ENCODE measurements at places on chromosomes 1 and 21.
A peak's percentile ranks its signal among the peaks of the same experiment; 100 is the strongest.

DNA sequence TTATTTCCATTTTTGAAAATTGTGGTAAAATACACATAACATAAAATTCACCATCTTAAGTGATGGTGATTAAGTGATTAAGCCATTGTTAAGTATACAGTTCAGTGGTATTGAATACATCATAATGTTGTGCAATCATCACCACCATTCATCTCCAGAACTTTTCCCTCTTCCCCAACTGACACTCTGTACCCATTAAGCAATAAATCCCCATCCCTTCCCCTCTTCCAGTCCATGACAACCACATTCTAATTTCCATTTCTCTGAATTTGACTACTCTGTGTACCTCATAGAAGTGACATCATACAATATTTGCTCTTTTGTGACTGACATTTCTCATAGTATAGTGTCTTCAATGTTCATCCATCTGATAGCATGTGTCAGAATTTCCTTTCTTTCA is 124.8 kb downstream of the DISC1 start:
- DNase-seq, result no peak
- no peaks in the 10 kb centered on the region for H3K27me3 ChIP-seq
- no peaks in the 10 kb centered on the region for H3K36me3 ChIP-seq
- no peak overlapping the region for H3K27ac ChIP-seq

DNA sequence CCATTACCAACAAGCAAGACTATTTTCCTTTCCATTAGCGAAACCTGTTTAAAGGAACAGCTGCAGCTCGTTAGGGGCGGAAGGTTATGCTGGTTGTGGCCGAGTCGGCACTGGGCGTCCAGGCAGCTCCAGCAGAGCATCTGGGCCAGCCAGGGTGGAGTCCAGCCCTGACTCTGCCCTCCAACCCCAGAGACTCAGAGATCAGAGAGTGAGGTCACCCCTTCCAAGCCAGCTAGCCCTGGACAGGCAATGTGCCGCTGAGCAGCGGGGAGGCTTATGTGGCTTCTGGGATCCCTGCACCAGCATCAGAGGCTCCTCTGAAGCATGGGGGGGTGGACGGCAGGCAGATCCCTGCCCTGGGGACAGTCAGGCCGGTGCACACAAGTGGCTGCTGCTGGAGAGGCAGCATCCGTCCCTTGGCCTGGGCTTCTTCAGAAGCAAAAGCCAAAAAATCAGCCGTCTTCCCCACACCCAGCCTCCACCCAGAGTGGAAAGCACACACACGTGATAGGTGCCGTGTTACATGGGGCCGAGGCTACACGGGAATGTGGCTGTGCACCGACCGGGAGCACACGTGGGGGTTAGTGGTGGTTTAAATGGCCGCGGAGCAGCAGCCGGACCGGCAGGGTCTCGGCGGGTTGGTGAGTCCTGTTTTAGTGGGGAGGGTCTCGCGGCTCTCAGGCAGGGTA is 30.1 kb downstream of the SLC66A1 start:
- DNase-seq, result no peak
- no peak overlapping the region for H3K4me3 ChIP-seq
- peaks cover 55% of the 10 kb centered on the region for H3K36me3 ChIP-seq
- no peaks in the 10 kb centered on the region for H3K4me1 ChIP-seq
- H3K27me3 ChIP-seq, result no peaks in the 10 kb centered on the region

DNA sequence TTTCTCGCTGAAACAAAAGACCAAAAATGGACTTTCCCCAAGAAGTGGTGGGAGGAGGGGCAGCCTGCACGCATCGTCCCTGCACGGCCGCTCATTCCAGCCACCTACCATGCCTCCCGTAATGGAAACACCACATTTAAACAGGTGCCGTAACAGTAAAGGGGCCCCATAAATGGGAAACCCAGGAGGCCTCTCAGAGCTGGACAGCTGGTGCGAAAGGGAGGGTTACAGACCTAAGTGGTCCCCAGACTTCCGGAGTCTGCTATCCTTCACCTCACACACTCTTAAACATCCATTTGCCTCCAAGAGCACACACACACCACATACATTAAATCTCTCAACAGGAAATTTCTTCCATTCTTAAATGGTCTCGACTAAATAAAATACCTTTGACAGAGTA is 120.7 kb upstream of the SOD1 start:
- H3K36me3 ChIP-seq, result no peaks in the 10 kb centered on the region
- no peaks in the 10 kb centered on the region for H3K4me1 ChIP-seq
- H3K4me3 ChIP-seq, result no peak overlapping the region
- no peaks in the 10 kb centered on the region for H3K27me3 ChIP-seq
- DNase-seq, result no peak

GRCh38 chr21:44497703-44498126 is 42.3 kb downstream of the KRTAP10-1 start:
- H3K4me3 ChIP-seq, result no peak overlapping the region
- H3K27me3 ChIP-seq, result no peaks in the 10 kb centered on the region
- no peaks in the 10 kb centered on the region for H3K4me1 ChIP-seq
- DNase-seq, result no peak
- H3K36me3 ChIP-seq, result no peaks in the 10 kb centered on the region

- H3K27me3 ChIP-seq, result no peaks in the 10 kb centered on the region
- no peaks in the 10 kb centered on the region for H3K4me1 ChIP-seq
- H3K36me3 ChIP-seq, result peaks cover 3% of the 10 kb centered on the region
- H3K4me3 ChIP-seq, result no peak overlapping the region
- DNase-seq, result no peak
These were observed 417.0 kb downstream of the PTBP2 start for GRCh38 chr1:97138515-97139032.

DNA sequence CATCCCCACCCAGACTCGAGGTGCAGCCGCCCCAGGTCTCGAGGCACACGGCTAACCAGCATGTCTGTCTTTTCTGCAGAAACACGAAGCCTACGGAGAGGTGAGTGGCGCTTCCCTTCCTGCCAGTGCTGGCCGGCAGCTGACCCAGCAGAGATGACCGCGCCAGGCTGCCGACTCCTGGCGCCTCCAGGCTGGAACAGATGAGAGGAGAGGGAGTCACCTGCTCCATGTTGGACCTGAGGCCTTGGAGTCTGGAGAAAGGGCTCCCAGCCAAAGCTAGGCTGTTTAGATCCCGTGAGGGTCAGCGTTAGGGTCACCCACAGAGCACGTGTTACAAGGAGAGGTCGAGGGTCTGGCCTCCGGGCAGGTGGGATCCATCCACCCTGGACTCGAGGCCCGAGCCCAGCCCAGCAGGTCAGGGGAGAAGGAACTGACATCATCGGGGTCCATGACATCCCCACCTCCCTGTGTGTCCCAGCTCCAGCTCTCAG is 14.9 kb downstream of the COL6A2 start:
- H3K4me3 ChIP-seq, result no peak overlapping the region
- DNase-seq, result no peak

GRCh38 chr1:8015809-8016165 is 10.3 kb downstream of the ERRFI1 start:
- H3K4me1 ChIP-seq, result no peaks in the 10 kb centered on the region
- H3K27ac ChIP-seq, result no peak overlapping the region
- no peak overlapping the region for H3K4me3 ChIP-seq
- no peak for DNase-seq
- H3K36me3 ChIP-seq, result no peaks in the 10 kb centered on the region

GRCh38 chr1:33219886-33220661 is 36.2 kb upstream of the ZNF362 start:
- no peak overlapping the region for H3K27ac ChIP-seq
- H3K36me3 ChIP-seq, result no peaks in the 10 kb centered on the region
- DNase-seq, result no peak
- H3K4me3 ChIP-seq, result no peak overlapping the region
- H3K4me1 ChIP-seq, result peaks cover 6% of the 10 kb centered on the region

- H3K27ac ChIP-seq, result peak overlapping the region; percentile 31
- H3K4me3 ChIP-seq, result no peak overlapping the region
- peak; percentile 72 for DNase-seq
- peaks cover 10% of the 10 kb centered on the region for H3K4me1 ChIP-seq
These were observed 4.2 kb downstream of the HHAT start for GRCh38 chr1:210332719-210333398.

- no peaks in the 10 kb centered on the region for H3K27me3 ChIP-seq
- DNase-seq, result no peak
- H3K36me3 ChIP-seq, result peaks cover 52% of the 10 kb centered on the region
- H3K4me1 ChIP-seq, result no peaks in the 10 kb centered on the region
- H3K4me3 ChIP-seq, result no peak overlapping the region
These were observed 44.2 kb downstream of the KLHL20 start for GRCh38 chr1:173758980-173759379.

DNA sequence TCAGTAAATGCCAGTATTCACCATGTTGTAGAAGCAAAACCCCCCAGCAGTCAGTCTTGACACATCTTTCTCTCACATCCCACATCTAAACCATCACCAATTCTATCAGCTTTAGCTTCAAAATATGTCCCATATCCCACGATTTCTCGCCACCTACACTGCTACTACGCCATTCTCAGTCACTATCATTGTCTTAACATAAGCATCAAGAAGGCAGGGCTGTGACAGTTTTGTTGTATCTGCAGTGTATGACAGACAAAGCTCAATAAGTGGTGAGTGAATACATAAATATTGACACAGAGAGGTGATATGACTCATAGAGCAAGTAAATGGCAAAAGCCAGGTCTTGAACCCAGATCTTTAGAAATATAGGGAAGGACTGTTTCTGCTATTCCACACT is 59.9 kb downstream of the JAK1 start:
- H3K36me3 ChIP-seq, result no peaks in the 10 kb centered on the region
- H3K27ac ChIP-seq, result peak overlapping the region; percentile 13
- no peak overlapping the region for H3K4me3 ChIP-seq
- no peak for DNase-seq
- H3K4me1 ChIP-seq, result peaks cover 36% of the 10 kb centered on the region

- H3K4me1 ChIP-seq, result no peaks in the 10 kb centered on the region
- no peak overlapping the region for H3K27ac ChIP-seq
- no peak for DNase-seq
- no peak overlapping the region for H3K4me3 ChIP-seq
These were observed 92.4 kb upstream of the RALGPS2 start for GRCh38 chr1:178632653-178633052.

DNA sequence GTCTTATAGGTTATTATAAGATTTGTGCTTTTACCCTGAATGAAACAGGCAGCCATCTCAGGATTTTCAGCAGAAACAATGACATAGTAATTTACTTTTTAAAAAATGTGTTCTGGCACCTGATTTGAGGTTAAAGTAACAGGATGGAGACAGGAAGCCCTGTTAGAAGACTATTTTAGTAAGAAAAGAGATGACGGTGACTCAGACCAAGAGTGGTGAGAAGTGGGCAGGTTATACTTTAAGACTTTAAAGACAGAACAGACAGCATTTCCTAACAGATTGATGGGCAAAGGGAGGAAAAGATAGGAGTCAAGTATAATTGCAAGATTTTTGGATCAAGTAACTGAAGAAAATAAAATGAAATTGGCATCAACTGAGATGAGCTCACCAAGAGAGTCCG is 436.8 kb upstream of the NR5A2 start:
- no peaks in the 10 kb centered on the region for H3K4me1 ChIP-seq
- H3K27ac ChIP-seq, result no peak overlapping the region
- no peak for DNase-seq
- H3K36me3 ChIP-seq, result no peaks in the 10 kb centered on the region
- H3K27me3 ChIP-seq, result no peaks in the 10 kb centered on the region

- H3K4me1 ChIP-seq, result peaks cover 12% of the 10 kb centered on the region
- no peaks in the 10 kb centered on the region for H3K36me3 ChIP-seq
- no peak overlapping the region for H3K27ac ChIP-seq
- no peaks in the 10 kb centered on the region for H3K27me3 ChIP-seq
- no peak for DNase-seq
These were observed 34.8 kb upstream of the MAN1C1 start for GRCh38 chr1:25581764-25582163.

- no peaks in the 10 kb centered on the region for H3K36me3 ChIP-seq
- no peaks in the 10 kb centered on the region for H3K27me3 ChIP-seq
- no peak overlapping the region for H3K4me3 ChIP-seq
- peaks cover 74% of the 10 kb centered on the region for H3K4me1 ChIP-seq
These were observed 12.5 kb downstream of the PDXK start for GRCh38 chr21:43731476-43731875.

DNA sequence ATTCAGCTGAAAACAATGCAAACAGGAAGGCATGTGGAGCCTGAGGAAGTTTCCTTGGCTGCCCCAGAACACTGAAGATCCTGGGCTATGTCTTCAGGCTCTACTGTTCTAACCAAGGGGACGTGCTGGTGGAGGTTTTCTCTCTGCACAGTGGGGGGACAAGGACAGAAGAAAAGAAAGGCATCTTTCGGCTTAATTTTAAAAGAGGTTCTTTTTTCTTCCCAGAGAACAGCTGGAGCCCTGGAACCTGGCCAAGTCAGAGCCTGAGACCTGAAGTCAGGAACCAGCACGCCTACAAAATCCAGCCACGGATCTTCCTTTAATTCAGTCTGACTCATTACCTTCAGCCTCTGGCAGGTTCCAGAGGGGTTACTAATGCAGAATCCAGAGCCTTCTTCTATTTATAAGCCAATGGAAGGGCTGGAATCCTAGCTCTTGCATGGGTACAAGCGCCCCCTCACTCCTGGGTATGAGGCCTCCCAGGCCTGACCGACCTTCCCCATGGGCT is 19.8 kb downstream of the CTNNBIP1 start:
- H3K36me3 ChIP-seq, result peaks cover 6% of the 10 kb centered on the region
- H3K27ac ChIP-seq, result no peak overlapping the region
- no peaks in the 10 kb centered on the region for H3K27me3 ChIP-seq
- peaks cover 5% of the 10 kb centered on the region for H3K4me1 ChIP-seq

DNA sequence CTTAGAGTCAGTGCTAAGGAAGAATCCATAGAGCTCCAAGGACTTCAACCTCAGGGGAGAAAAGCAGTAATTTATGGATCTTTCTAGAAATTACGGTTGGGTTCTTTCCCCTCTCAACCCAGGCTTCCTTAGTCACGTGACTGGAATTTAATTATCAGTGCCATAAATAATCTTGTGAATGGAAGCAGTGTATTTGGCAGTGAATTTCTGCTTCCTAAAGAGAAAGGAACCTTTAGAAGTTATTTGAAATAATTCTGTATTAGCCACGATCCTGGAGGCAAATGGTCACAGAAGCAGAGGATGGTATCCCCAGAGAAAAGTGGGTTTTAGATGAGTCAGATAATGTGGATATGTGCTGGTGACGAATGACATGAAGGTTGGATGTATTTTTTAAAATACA is 89.6 kb downstream of the NFIA start:
- no peak overlapping the region for H3K27ac ChIP-seq
- no peak overlapping the region for H3K4me3 ChIP-seq
- H3K27me3 ChIP-seq, result no peaks in the 10 kb centered on the region
- H3K36me3 ChIP-seq, result no peaks in the 10 kb centered on the region
- no peaks in the 10 kb centered on the region for H3K4me1 ChIP-seq

DNA sequence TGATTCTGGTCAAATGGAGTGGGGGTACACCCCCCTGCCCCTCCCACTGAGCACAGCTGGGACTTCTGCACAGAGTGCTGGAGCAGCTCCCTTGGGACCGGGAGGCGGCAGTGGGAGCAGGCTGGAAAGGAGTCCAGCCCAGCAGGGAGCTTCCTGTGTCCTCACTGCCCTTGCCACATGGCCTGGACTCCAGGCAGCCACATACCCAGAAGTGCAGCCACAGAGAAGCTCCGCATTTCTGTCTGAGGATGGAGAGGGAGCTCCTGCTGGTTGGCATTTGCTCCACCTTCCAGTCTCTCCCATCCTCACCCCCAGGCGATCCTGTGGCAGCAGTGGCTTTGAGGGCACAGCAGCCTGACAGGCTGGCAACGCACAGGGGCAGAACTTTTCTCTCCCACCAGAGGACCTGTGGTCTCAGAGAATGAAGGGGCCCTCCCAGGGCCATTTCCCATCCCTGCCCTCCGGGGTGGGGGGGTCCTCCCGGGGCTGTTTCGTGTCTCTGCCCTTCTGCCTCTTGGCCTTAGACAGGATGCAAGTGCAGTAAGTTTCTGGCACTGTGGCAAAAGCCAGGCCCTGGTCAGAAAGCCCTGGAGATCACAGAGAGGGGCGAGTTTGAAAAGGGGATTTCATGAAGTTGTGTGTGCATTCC is 103.6 kb upstream of the COL6A1 start:
- no peak overlapping the region for H3K4me3 ChIP-seq
- H3K27me3 ChIP-seq, result no peaks in the 10 kb centered on the region
- H3K27ac ChIP-seq, result no peak overlapping the region
- peaks cover 11% of the 10 kb centered on the region for H3K4me1 ChIP-seq
- no peaks in the 10 kb centered on the region for H3K36me3 ChIP-seq
